ENCODE measurements at places on chromosomes 5 and 9.

DNA sequence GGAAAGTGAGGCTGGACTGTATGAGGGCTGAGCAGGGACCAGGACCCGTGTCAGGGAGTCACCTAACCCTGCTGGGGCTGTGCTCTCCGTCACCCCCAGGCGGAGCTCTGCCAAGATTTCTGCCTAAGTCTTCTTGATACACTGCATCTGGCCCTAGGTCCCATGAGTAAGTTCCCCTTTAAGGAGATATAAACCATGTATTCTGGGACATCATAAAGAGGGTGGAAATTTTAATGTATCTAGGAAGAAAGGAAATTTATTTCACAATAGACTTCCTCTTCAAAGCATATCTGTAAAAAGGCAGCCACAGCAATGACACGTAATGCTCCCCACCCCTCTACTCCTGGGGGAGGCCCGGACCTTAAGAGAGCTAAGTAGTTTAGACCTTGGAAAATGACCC, 183.4 kb downstream of the FBXL7 start:
- no peak for DNase-seq

GRCh38 chr9:21634951-21635350, 152.8 kb upstream of the IFNE start:
- DNase-seq, result no peak

DNA sequence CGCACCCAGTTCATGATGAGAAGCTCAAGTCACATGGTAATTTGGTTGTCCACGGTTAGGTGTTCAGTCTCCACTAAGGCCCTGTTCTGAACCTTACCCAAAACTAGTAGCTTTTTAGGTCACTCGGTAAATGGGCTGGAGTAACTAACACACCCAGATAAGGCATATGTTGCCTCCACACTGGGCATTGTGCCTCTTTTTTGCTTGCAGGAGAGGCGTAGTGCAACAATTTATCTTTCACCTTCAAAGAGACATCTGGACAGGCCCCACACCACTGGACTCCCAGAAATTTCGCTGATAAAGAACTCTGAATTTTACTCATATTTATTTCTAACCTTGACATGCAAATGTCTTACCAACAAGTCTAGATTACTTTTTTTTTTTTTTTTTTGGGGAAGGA, 16.8 kb upstream of the PTGES start:
- no peak for DNase-seq

GRCh38 chr5:178940569-178941360, at the start of gene ZNF454:
Gene ZNF454 (plus strand): TSS chr5:178941198. CDS start chr5:178942792, 1,594 bp downstream.
- DNase-seq, result no peak

DNA sequence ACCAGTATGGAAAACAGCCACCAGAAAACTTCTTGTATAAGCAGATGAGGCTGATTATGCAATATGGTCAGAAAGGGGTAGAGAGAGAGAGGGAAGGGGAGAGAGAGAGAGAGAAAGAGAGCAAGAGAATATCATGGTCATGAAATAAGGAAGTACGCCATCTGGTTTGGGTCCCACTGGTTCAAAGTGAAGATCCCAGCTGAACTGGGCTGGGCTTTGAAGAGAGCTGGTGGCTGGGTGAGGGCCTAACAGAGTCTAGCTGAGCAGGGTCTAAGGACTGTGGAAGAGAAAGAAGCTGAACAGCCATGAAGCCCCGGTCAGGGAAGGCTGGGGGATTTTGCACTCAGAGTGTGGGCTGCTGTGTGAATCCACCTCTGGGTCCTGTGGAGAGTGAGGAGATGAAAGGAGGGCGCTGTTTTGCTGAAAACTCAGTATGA, 14.6 kb downstream of the TRIM14 start:
- no peak for DNase-seq

DNA sequence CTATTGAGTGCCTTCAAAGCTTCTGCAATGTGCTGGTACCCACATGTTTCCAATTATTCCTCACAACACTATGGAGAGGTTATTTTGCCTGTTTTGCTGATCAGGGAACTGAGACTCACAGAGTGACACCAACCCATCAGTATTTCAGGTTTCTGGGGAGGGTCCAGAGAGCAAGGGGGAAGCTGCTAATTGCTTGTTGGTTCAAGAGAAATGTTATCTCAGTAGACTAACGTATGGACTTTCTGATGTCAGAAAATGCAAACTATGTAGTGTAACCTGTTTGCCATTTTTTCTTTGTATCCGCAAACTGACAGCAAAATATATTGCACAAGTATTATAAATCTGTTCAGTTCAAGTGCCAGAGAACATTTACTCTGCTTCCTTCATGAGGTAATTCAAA, 108.3 kb upstream of the MSX2 start:
- no peak for DNase-seq

DNA sequence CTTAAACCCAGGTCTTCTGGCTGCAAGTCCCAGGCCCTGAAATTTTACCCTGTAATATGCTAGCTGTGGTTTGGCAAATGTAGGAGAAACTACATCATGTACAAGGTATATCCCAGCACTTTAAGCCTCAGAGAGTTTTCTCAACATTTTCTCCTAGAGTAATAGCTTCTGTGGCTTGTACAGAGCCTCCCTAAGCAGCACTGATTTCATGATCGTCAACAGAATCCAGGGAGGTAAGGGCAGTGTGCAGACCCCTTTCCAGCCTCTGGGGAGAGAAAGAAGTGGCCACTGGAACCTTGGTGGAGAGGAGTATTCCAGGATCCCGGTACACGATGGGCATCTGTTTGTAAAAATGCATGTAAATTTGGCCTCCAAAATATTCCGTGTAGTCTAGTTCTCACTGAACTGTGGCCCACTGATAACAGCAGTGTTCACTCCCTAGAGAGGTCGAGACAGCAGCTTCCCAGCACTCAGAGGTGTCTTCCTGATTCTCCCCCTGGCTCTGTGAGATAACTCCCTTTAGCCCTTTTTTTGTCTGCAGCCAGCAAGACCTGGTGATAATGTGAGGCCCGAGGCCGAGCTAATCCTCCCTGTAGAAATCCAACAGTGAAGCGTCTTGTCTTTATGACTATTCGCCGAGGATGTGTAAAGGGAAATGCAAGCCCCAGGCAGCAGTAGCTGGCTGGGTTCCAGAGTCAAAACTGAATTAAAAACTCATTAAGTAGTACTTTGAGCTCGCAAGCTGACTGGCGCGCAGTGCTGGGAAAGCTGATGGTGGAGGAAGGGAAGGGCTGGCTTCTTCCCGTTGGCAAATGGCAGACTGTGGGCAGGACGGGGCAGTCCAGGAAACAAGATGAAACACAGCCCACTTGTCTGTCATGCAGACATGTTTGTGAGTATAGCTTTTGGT, 59.0 kb downstream of the MAP1B start:
- DNase-seq, result no peak

DNA sequence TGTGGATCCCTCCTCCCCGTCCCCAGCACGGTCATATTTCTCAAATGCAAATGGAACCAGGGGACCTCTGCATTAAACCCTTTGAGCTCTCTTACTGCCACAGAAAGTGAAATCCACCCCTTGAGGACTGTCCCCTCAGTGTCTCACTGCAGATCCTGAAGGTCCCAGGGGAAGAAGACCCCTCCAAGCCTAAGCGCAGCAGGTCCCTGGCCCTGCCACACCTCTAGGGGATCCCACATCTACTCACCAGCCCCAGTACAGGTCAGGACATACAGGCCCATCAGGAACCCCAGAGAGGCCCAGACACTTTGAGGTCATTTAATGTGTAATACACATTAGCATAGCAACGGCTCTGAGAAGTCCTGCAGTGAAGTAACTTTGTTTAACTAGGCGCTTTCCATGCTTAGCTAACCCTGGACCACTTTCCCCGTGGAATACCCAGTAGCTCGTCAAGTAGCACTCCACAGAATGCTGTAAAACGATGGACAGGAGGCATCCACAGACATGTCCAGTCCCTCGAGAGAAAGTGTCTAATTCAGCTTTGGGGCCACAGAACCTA, 54.7 kb upstream of the ALDH1B1 start:
- DNase-seq, result no peak

- no peak for DNase-seq
Measured at GRCh38 chr5:89447027-89447426, 564.0 kb upstream of the MEF2C start.

- no peak for DNase-seq
Measured at GRCh38 chr9:76552751-76553455, 93.9 kb downstream of the GCNT1 start.

- no peak for DNase-seq
Measured at GRCh38 chr9:88587182-88587581, 52.2 kb downstream of the NXNL2 start.

DNA sequence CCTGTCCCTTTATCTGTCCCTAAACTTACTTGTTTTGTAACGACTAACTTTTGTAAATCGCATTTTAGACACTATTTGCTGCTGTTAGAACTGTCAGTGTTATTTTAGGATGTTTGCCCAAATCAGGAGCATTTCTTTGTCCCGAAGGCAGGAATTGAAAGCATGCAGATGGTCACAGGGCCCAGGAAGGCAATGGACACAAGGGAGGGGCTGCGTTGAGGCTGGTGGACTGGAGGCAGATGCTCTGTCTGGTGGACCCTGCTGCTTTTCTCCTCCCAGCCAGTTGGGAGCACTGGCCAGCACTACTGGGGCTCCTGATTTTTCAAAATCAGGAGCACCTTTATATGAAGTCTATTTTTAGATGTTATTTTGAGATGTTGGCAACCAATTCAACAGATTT, 31.7 kb downstream of the DOCK2 start:
- no peak for DNase-seq

DNA sequence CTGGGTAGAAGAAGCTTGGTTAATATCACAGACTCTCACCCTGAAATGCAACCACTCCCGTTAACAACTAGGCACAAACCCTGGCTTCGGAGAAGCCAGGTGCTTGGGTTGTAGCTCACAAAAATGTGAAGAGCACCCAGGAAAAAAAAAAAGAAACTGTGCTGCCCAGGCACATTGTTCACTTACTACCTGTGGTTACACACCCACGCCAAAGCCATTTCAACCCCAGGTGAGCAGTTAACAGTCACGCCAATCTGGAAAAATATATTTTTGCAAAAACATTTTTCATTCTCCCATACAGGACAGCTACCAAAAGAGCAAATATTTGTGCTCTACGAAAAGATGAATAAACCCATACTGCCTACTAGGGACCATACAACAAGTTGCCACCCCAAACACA, 49.2 kb downstream of the SIL1 start:
- no peak for DNase-seq

- no peak for DNase-seq
Measured at GRCh38 chr5:140148508-140148907, 22.8 kb downstream of the IGIP start.

DNA sequence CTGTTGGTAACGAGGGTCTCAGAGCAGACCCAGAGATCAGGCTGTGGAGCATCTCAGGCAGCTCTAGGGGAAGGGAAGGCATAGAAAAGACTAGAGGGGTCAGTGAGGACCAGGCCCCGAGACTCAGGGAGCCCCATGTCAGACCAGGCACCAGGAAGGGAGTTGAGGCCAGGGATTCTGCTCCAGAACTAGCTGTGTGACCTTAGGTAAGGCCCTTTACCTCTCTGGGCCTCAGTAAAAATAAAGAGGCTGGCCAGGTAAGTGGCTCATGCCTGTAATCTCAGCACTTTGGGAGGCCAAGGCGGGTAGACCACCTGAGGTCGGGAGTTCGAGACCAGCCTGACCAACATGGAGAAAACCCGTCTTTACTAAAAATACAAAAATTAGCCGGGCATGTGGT, 176.4 kb upstream of the IER5L start:
- no peak for DNase-seq

- no peak for DNase-seq
Measured at GRCh38 chr9:116286297-116286696, 132.7 kb downstream of the PAPPA start.

GRCh38 chr5:109580225-109580624, 109.5 kb upstream of the MAN2A1 start:
- DNase-seq, result no peak

DNA sequence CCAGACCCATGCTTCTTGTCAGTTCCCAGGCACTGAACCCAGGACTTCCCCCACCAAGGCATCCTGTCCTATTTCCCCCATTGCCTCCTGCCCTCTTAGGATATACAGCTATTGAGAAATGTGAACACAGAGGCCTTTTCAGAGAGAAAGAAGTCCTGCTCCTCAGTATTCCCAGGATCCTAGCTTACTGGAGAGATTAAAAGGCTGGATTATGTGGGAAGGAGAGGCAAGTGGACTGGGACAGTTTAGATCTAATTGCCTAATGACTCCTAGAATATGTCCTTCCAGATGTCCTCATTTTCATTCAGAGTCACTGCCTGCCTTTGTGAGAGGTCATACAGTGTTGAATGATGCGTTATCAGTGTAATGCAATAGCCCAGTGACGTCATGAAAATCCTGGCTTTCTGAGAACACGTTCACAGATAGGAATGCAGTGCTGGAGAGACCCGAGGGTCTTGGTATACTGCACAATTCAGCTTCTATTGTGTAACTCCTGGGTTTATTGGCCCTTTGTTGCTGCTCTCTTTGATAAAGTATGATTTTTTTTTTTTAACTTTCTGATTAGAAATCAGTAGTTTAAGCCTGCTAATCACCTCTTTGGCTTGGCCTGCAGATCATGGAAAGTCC, 26.2 kb downstream of the WWC1 start:
- no peak for DNase-seq

DNA sequence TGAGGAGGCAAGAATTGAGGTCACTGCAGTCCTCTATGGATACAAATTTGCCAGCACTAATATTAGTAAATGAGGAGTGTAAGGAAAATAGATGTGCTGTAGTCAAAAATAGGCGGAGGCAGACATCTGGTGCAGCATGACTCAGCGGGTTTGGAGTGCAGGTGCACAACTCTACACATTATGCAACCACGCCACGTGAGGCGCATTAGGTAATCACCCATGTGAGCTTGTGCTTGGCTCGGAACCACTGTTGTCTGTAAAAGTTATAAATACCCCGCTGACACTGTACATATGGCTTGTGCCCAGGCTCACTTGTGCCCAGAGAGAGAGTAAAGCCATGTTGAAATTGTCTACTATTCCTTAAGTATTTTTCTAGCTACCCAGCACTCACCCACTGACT, 623.5 kb upstream of the NUDT12 start:
- no peak for DNase-seq

GRCh38 chr9:135443797-135444425, 35.7 kb upstream of the PPP1R26 start:
- DNase-seq, result no peak

GRCh38 chr5:32018476-32019436, 155.4 kb downstream of the GOLPH3 start:
- no peak for DNase-seq

DNA sequence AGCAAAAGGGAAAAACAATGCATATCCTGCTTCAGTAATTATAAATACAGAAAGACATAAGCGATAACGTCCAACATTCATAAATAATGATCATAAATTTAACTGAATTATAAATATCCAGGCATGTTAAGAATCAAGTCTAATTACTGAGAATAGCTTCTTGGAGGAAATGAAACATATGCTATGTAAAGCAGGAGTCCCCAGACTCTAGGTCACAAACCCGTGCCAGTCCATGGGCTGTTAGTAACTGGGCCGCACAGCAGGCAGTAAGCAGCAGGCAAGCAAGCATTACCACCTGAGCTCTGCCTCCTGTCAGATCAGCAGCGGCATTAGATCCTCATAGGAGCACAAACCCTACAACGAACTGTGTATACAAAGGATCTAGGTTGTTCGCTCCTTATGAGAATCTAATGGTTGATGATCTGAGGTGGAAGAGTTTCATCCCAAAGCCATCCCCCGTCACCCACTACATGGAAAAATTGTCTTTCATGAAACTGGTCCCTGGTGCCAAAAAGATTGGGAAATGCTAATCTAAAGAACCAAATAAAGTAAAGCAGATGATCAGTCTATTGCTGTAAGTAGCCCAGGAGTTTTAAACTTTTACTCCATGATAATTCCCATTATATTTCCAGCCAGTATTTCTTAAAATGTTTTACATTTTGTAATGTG, 50.4 kb downstream of the CERT1 start:
- no peak for DNase-seq
